ENCODE measurements at places on chromosomes 1 and 21. TPM values are rescaled to one million over a fixed set of nuclear protein-coding genes. Genes with fewer than 3 reads are reported as not detected.

ELOVL1 gene
- 31.2 TPM for total RNA-seq

DNA sequence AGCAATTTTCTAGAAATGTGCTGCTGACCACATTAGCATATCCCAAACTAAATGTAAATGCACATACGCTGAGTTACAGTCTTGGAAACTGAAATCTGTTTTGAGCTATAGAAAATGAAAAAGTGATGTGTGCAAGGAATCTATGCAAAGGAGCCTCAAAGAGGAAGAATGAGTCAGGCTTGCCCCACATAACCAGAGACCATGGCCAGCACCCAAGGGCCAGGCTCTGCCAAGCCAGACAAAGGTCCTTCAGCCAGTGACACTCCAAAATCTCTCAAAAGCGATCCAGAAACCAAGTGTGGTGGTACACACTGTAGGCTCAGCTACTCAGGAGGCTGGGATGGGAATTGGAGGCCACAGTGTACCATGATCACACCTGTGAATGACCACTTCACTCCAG, 195.2 kb downstream of the TOMM20 start:
- no peaks in the 10 kb centered on the region for H3K27me3 ChIP-seq
- peaks cover 20% of the 10 kb centered on the region for H3K4me1 ChIP-seq
- H3K27ac ChIP-seq: no peak overlapping the region
- no peak overlapping the region for H3K4me3 ChIP-seq
- DNase-seq: peak; percentile 58

GRCh38 chr1:217482356-217483102, 148.4 kb downstream of the GPATCH2 start:
- no peaks in the 10 kb centered on the region for H3K4me1 ChIP-seq
- no peaks in the 10 kb centered on the region for H3K27me3 ChIP-seq
- no peak for DNase-seq
- no peaks in the 10 kb centered on the region for H3K36me3 ChIP-seq

DNA sequence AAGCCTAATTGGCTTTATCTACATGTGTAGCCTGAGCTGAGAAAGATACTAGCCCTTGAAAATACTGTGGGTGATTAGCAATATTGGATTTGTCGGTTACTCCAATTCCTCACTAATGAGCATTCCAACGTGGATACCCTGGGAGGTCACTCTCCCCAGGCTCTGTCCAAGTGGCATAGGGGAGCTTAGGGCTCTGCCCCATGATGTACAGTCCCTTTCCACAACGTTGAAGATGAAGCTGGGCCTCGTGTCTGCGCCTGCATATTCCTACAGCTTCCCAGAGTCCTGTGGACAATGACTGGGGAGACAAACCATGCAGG, 2.6 kb downstream of the RCC1 start:
- peaks cover 59% of the 10 kb centered on the region for H3K4me1 ChIP-seq
- DNase-seq: no peak
- H3K36me3 ChIP-seq: peaks cover 59% of the 10 kb centered on the region
- no peaks in the 10 kb centered on the region for H3K27me3 ChIP-seq

GRCh38 chr1:26911399-26912146, 2.2 kb downstream of the NR0B2 start:
- no peaks in the 10 kb centered on the region for H3K4me1 ChIP-seq
- no peak overlapping the region for H3K27ac ChIP-seq
- no peaks in the 10 kb centered on the region for H3K27me3 ChIP-seq
- no peaks in the 10 kb centered on the region for H3K36me3 ChIP-seq
